ENCODE measurements at places on chromosomes 3 and 15. TPM values are rescaled to one million over a fixed set of nuclear protein-coding genes. Genes with fewer than 3 reads are reported as not detected.
A peak's percentile ranks its signal among the peaks of the same experiment; 100 is the strongest.

The LRTM1 gene
- 140 TPM for polyA plus RNA-seq

GRCh38 chr15:48544778-48545177, 100.7 kb downstream of the FBN1 start:
- DNase-seq, result no peak

GRCh38 chr3:97871801-97872524, 50.2 kb downstream of the CRYBG3 start:
- DNase-seq, result no peak

The SNRPN gene
- polyA plus RNA-seq, result 222 TPM

DNA sequence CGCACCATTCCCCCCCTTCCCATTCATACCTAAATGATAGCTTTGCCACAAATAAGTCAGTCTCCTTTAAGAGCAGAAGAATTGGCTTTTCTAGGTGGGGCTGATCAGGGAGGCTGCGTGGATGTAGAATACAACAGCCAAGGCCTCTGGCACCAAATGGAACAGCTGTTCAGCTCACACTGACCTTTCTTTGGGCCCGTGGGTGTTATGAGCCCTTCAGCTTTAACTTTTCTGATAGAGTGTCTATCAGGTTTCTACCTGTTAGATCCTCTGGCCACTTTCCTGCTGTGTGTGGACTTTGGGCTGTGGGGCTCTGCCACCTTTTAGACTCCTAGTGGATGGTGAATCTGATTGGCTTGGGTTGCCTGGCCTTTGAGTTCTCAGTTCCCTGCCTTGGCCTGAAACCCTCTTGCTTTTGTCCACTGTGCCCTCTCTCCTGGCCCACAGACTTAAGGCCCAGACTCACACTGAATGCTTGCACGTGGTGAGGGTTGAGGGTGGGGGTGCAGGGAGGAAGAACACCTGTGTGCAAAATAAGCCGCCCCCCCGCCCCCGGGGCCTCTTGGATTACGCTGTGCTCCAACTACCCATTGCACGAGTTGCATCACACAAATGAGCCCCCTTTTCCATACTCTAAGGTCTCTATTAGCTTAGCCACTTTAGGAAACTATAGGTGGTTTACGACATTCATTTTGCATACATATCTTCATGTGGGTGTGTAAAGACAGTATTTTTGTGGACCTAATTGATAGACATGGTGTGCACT, 1.3 kb upstream of the RFX7 start:
- DNase-seq, result peak; percentile 25

DNA sequence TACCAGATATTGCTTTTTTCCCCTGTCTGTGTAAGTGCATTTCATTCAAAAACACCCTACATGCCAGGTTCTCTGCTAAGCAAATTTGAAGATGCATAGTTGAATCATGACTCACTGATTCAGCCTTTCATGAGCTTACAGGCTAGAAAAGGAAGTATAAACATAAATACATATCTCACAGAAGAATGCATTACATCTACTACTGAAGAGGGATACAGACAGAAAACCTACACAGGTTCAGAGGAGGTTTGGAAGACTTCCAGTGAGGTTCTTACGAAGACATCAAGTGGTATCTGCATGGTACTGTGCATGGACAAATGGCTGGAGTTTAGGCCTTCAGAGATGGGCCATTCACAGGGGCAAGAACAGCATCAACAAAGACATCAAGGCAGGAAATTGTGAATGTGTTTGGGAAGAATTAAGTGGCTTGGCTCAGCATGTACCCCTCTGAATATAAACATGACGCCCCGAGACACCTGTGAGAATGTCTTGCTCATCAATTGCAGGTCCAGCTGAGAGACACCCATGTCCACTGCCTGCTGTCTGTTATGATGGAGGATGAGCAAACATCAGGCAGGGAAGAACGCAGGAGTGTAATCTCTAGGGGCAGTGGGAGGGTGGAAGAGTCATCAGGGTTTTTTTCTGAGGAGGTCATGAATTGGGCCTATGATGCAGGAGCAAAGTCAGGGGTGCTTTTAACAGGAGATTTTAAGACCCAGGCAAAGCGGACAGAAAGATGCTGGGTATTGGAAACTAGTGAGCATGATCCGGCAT, 105.1 kb upstream of the GALNT15 start:
- no peak for DNase-seq

GRCh38 chr3:42631620-42632019, 21.9 kb upstream of the ZBTB47 start:
- DNase-seq, result no peak

The ST8SIA2 gene
- 9.4 TPM for polyA plus RNA-seq

DNA sequence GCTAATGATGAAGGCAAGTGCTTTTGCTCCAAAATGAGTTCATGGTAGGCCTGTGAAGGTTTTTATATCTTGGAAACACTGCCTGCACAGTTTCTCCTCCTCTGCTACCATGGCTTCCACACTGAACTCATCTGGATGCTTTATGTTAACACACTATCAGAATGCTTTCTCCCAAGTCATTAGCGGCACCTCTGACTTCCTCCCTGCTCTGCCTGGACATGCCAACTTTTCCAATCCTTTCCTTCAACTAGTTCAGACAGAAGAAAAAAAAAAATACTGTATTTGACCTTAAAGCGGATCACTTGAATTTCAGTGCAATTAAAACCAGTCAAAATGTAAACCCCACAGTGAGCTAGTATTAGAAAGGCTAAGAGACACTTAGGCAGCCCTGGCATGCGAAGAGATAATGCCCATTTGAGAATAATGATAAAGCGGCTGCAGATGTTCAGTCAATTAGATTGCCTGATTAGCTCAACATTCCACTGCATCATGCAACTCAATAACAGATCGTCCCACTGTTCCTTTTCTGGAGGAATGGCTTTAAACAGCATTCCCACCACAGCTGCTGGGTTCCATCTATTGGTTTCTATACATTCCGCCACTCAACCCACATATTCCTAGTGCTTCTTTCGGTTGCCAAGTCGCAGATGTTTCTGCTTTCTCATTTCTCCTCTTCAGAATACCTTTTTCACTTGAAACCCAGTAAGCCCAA, 51.7 kb downstream of the CNTN3 start:
- DNase-seq, result no peak

DNA sequence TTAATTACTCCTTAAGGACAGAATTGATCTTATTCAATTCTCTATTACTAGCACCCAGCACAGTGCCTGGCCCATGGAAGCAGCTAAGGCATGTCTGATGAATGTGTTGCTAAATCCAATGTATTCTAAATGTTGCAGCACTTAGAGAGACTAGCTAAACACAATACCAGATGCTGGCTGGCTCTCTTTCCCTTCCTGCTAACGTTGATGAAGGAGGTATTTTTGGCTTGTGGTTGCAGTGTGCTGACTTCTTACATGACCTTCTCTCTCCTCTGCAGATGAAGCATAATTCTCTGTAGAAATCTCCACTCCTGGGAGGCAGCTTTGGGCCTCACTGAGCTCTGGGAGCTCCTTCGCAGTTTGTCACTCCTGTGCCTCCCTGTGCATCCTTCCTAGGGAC, 183.6 kb downstream of the PEX5L start:
- DNase-seq, result peak; percentile 38

DNA sequence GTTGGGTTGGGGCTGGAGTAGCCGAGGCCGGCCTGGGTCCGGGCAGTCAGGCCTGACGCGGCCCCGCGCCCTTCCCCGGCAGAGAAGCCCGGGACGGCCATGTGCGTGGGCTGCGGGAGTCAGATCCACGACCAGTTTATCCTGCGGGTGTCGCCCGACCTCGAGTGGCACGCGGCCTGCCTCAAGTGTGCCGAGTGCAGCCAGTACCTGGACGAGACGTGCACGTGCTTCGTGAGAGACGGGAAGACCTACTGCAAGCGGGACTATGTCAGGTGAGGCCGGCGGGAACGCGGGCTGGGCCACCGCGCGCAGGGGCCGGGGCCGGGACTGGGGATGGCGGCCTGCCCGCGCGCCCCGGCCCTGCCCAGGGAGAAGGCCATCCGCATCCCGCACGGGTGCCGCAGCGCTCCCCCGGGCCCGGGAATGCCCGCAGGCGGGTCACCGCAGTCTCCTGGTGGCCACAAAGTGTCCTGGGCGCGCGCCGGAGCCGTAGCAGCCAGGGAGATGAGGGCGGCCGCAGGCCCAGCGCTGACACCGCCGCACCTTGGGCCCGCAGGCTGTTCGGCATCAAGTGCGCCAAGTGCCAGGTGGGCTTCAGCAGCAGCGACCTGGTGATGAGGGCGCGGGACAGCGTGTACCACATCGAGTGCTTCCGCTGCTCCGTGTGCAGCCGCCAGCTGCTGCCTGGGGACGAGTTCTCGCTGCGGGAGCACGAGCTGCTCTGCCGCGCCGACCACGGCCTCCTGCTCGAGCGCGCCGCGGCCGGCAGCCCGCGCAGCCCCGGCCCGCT, 1.3 kb downstream of the ISL2 start:
- no peak for DNase-seq

DNA sequence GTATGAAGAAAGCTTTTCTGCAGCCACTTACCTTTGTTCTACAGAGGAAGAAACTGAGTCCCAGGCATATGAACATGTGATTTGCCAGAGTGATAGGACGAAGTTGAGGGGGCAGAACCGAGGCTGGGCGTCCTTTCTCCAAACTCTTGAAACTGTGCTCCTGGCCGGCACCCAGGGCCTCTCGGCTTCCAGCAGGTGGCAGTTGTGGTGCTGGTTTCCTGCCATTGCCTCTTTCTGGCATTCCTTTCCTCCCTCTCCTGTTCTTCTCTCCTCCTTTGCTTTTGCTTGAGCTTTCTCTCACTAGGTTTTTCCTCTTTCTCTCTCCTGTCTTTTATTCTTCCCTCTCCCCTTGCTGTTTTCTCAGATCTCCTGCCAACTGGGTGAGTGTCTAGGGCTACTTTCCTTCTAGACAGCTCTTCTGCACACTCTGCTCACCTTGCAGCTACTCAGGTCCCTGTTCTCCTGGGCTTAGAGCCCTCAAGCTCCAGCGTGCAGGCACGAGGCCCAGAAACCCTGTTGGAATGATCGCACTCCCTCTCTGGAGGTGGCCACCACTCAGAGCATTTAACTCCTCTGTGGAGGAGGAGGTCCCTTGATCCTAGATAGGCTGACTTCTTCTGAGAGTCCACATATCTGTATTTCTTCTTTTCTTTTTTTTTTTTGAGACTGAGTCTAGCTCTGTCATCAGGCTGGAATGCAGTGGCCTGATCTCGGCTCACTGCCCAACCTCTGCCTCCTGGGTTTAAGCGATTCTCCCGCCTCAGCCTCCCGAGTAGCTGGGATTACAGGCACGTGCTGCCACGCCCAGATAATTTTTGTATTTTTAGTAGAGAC, 26.2 kb downstream of the TRAK1 start:
- DNase-seq, result no peak

The CTDSPL gene
- 40.9 TPM for polyA plus RNA-seq

The ROPN1B gene
- not detected for polyA plus RNA-seq

The SLC28A2 gene
- 0.14 TPM for polyA plus RNA-seq

DNA sequence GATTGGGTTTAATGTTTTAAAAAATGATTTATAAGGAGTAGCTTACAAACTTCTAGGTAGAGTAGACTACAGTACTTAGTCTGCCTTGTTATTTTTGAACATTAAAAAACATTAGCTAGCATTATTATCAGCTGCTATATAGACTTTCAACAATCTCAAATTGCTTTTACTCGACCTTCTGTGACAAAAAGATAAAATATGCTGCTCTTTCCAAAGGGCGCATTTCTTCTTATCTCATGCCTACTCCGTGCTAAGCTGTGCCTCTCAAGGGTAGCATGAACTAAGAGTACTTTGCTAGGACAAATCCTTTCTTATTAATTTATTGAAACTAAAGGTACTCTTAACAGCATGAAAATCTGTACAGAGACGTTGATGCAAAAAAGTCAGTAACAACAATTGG, 71.3 kb downstream of the SPRED1 start:
- no peak for DNase-seq

DNA sequence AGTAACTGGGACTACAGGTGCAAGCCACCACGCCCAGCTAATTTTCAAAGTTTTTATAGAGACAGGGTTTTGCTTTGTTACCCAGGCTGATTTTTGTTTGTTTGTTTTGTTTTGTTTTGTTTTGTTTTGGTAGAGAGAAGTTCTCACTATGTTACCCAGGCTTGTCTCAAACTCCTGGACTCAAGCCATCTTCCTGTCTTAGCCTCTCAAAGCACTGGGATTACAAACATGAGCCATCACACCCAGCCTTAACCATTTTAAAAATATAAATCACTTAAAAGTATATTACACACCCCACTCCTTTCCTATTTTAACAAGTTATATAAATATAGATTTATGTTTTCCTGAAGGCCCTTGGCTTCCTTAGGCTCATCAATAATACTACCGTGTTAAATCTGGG, 6.5 kb upstream of the DYNC1LI1 start:
- DNase-seq, result no peak

The CCRL2 gene
- not detected for polyA plus RNA-seq

The PLOD2 gene
- 34.4 TPM for polyA plus RNA-seq

Measured in muscle of arm (tissue), 14 donors.